ENCODE measurements at places on chromosomes 7 and 10. TPM values are rescaled to one million over a fixed set of nuclear protein-coding genes. Genes with fewer than 3 reads are reported as not detected.

CPEB3 gene
- 8.6 TPM for total RNA-seq

NUTM2E gene
- total RNA-seq: 0.21 TPM

GRCh38 chr7:84591897-84592296 is 397.3 kb upstream of the SEMA3A start:
- no peak for DNase-seq

GRCh38 chr7:39515534-39516228 is 50.5 kb upstream of the YAE1 start:
- DNase-seq: no peak

- DNase-seq: no peak
These were observed 15.4 kb upstream of the CSGALNACT2 start for GRCh38 chr10:43122826-43123225.

- peak; percentile 37 for DNase-seq
These were observed 125.2 kb downstream of the TACC2 start for GRCh38 chr10:122113945-122114747.

DNA sequence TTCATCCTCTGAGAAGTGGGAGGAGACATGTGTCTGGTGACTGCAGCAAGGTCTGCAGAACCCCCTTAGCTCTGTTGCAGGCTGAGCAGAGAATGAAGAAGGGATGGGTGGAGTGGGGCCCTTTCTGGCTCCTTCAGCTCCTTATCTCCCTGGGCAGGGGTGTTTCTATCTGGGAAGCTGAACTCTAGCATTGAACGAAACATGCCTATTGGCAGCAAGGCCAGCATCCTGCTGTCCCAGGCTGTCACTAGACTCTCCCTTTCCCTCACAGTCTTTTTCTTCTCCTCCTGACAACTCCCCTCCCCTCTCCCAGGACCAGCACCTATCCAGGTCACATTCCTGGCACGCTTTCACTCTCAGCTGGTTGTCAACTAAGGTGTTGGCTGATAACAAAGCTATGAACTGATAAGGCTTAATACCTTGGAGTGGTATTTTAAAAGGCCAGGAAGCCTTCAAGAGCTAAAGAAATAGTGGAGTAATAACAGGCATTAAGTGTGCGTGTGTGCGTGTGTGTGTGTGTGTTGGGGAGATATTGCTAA is 128.8 kb upstream of the FZD8 start:
- no peak for DNase-seq

DNA sequence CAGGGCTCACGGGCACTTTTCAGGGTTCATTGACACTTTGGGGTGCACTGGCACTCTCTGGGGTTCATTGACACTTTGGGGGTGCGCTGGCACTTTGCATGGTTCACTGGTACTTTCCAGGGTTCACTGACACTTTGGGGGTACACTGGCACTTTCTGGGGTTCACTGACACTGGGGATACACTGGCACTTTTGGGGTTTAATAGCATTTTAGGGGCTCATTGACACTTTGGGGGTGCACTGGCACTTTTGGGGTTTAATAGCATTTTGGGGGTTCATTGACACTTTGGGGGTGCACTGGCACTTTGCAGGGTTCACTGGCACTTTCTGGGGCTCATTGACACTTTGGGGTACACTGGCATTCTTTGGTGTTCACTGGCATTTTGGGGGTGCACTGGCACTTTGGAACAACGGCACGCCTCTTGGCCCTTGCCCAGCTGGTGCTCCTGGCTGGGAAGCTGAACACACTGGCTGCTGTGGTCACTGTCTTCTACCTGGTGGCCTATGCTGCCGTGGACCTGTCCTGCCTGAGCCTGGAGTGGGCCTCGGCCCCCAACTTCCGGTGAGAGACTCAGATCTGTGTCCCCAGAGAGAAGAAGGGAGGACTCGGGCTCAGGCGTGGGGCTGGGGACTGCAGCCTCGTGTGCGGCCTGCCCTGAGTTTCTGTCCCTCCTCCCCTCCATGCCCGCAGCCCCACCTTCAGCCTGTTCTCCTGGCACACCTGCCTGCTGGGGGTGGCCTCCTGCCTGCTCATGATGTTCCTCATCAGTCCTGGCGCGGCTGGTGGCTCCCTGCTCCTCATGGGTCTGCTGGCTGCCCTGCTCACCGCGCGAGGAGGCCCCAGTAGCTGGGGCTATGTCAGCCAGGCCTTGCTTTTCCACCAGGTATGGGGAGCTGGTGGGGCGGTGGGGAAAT is 6.2 kb upstream of the TRIP6 start:
- DNase-seq: no peak

GRCh38 chr7:84226759-84227158 is 32.2 kb upstream of the SEMA3A start:
- no peak for DNase-seq

GRCh38 chr7:111920329-111920728 is 285.9 kb downstream of the DOCK4 start:
- no peak for DNase-seq

GRCh38 chr7:67604461-67605386 is 608.1 kb downstream of the TYW1 start:
- DNase-seq: no peak

Data from myocyte (in vitro differentiated cells).